ENCODE measurements at places on chromosomes 7 and 10.
A peak's percentile ranks its signal among the peaks of the same experiment; 100 is the strongest.

DNA sequence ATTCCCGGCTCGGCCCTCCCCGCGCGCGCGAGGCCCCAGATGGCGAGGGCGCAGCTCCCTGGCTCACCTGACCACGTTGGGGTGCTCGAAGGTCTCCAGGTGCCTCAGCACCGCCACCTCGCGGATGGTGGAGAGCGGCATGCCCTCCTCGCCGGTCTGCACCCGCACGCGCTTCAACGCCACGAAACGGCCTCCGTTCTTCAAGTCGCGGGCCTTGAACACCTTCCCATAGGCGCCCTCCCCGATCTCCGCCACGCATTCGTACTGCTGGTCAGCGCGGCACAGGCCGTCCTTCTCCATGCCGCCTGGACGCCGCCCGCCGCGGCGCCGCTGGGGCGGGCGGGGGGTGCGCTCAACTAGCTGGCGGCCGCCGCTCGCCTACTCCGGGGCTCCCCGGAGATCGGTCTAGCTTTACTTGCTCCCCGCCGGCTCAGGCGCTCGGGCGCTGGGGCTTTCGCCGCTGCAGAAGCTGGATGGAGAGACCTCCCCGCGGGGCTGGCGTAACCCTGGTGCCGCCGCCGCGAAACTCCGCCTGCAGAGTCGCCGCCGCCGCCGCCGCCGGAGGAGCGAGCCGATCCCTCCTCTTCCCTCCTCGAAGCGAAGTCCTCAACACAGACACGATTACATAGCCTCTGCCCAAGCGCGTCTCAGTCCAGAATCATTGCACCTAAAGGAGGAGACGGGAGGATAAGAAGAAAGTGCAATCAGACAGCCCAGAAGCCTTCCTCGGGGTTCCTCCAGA is 3.2 kb downstream of the CDK6 start:
- DNase-seq = peak; percentile 88

GRCh38 chr7:36683695-36684357 is 40.5 kb downstream of the AOAH start:
- no peak for DNase-seq

- no peak for DNase-seq
Observed at GRCh38 chr7:75689246-75690099, 49.3 kb downstream of the HIP1 start.

DNA sequence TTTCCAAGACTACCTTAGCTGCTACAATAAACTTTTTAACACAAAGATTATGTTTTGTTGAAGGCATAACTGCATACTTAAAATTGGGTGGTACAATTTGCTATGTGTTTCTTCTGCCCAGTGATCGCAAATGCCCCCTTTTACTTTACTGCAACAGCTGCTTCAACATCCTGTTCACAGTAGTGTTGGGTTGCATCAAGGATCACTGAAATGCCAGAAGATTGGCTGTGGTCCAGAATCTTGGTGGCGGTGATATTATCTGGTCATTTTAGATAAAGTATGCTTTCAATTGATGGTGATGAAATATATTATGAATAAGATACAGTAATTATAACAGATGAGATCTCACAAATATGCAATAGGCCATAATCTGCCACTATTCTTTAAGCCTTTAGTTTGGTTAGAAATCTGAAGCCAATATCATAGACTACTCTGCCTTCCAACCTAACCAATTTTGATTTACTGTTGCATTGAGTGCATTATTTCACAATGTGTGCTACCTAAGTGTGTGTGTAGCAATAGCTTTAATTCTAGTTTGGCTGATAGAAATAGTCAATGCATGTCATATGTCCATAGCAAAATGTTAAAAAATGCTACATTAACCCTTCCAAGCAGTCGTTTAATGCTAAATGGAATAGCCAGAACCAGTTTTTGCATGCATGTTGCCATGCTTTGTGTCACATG is 29.8 kb upstream of the ING3 start:
- DNase-seq = no peak

DNA sequence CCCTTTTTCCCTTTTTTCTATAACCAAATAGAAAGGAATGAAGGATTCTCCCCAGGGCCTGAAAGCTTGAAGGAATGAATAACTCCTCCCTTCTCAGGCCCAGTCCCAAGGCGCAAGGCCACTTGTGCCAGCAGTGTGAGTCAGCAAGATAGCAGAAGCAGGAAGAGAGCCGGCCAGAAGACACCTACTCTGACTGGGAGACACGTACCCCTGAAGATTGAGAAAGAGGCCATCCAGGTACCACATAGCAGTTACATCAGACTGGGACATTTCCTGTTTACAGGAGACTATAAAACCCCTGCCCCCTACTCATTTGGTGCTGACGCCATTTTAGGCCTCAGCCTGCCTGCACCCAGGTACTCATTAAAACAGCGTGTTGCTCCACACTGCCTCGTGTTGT is 65.5 kb downstream of the LRRC17 start:
- DNase-seq = no peak

DNA sequence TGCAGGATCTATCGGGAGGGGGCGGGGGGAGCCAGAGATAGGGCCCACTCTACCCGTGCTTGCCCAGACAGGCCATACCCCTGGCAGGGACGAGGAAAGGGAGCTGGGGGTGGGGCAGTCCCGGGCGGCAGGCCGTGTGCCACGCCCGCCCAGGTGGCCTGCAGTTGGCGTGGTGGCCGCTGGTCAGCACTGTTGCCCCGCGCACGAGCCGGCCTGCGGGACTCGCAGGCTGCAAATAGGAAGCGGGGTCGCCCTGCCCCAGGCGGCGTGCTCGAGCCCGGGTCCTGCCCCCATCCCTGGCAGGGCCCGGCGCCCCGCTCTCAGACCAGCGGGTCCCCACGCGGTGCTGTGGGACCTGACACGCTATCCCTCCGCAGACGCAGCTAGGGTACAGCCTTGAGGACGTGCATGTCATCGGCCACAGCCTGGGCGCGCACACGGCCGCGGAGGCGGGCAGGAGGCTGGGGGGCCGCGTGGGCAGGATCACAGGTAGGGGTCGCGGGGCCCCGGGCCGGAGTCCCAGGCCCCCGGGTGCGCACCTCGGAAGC is 6.7 kb downstream of the PNLIPRP2 start:
- DNase-seq = no peak
